ENCODE measurements at places on chromosomes 2 and 18.

DNA sequence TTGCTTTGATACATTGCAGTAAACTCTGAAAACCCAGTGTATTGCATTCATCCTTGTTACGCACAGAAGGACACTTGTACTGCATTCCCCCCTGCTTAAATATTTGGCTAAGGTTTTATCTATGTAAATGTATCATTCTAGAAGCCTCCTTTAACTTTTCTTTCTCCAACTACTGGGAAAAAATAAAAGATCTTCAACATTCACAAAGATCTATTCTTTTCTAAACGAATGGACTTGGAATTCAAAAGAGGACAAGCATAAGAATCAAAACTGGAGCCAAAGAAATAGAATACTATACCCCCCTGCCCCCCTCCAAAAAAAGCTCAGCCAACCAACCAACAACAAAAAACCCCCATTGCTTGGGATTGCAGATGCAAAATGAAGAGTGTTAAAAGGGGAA, 136.9 kb downstream of the EPHA4 start:
- DNase-seq: no peak

- no peak for DNase-seq
Measured at GRCh38 chr2:208268156-208268952, 2.3 kb downstream of the PIKFYVE start.

DNA sequence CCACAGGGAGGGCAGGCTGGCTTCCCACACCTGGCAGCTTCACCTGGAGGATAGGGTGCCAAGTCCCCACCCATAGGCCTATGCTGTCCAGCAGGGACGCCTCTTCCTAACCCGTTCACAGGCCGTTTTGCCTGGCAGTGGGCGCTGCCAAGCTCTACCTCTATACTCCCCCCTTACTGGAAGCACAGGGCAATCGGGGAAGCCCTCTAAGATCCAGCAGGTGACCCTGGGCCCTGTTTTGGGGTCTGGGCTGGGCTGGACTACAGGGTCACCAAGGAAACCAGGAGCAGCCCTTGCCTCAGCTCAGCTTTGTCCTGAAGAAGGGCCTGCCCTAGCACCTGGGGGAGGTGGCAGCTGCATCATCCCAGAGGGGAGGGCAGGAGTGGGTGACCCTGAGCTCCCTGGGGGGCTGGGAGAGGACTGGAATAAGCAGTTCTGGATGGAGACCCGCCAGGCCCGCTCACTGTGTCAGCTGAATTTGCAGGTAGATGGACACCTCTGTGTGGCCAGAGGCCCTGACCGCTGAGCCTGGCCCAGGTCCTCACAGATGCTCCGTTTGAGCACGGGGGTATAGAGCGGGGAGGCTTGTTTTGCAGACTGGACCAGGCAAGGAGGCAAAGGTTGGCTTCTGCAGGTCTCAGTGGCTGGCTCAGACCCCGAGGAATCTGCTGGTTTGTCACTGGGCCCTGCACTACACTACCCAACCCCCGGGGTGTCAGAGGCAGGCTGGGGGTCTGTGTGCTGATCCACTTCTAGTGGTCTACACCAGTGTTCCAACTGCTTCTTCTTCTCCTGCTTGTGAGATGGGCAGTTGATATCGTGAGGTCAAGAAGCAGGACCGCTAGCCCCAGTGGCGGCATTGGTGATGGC, 163.1 kb downstream of the ASB1 start:
- DNase-seq: no peak

GRCh38 chr2:44168681-44169154, at the start of gene PPM1B:
Gene PPM1B, plus strand, starts transcription at chr2:44168875. Its CDS starts 32,325 bp downstream, at chr2:44201200.
- peak; percentile 100 for DNase-seq

GRCh38 chr2:98385050-98385699, 38.9 kb downstream of the CNGA3 start:
- DNase-seq: peak; percentile 68

DNA sequence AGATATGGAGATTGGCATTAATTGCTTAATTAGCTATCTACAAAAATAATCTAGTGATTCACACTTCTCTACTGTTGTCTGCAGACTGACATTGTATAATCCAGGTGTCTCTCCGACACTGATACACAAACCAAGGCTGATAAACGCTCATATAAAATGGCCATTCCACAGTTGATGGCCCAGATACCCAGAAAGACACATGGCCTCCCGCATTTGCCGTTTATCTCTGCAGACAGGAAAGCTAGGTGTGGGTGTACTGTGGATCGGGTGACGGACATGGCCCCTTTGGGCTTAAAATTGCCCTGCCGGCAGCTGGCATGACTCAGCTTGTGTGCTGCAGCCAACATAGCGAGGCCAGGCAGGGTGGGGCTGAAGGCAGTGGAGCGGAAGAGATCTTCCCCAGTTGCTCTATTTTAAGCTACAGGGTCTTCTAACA, 18.5 kb downstream of the PMAIP1 start:
- DNase-seq: no peak

DNA sequence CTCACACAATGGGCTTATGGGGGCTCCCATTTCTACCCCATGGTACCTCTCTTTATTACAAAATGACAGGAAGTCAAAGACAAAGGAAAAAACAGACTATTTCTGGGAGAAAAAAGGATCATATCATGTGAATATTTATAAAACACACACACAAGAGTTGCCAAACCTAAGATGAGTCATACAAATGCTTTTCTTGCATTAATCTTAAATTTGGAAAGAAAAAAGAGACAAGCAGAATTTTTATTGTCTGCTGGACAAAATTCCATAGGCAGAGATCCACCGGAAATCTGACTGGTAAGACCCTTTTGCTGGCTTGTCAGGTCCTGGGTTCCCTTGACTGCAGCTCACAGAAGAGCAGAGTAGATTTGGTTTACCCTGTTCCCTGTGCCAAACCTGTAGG, 1732.3 kb upstream of the PIK3C3 start:
- DNase-seq: no peak

- no peak for DNase-seq
Measured at GRCh38 chr2:180985771-180986395, 5.5 kb downstream of the UBE2E3 start.

DNA sequence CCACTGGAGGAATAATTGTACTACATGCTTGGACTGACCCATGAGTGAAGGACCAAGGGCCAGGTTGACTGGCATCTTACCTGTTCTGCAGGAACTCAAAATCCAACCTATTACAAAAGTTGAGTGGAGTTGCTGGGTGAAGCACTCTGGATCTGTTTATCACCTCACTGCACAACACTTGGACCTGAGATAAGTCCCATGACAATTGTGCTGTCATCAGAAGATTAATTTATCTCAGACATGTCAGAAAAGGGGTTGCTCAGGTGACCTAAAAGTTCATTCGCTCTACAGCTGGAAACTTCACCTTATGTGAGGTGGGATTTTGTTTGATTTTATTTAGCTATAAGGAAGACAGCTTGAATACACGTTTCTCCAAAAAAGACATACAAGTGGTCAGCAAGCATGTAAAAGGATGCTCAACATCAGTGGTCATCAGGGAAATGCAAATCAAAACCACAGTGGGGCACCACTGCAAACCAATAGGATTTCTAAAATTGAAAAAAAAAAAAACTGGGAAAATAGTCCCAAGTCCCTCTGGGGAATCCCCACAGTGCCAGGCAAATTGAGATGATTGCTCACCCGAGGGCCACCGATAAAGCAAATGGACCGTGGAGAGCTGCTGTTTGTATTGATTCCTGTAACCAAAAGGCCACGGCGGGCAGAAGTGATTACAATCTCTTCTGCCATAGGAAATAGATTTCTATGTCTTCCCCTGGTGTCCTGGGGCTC, 65.8 kb upstream of the SLC35F5 start:
- DNase-seq: no peak

DNA sequence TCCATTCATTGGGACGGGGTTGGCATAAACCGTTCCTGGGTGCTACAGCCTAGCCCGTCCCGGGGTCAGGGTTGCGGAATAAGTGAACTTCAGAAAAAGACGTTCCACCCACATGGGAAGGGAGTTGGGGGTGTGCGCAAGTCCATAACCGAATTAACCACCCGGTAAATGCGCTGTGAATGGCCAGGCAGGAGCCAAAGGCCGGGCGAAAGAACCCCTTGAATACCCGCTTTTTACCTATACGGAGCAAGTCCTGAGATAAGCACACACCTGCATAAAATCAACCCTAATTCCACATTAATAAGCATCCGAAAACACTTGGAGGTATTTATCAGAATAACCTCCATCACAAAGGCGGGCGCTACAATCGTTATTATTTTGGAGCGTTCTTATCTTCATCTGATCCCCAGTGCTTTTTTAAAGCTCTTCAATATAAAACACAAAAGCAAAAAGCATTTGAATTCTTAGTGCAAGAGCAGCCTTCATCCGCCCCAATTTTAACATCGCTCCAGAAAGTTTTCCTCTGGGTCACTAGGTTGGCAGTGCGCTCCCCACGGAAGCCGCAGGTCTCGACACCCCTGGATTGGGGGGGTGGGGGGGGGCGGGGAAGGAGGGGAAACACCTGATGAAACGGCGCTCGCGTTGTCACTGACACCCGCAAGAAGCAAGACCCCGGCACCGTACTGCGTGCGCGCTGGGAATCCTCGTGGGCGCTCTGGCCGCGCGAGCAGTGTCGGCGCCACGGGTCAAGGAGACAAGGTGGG, 1.2 kb downstream of the SATB2 start:
- DNase-seq: peak; percentile 3

- no peak for DNase-seq
Measured at GRCh38 chr2:168186452-168186851, 60.9 kb downstream of the STK39 start.

GRCh38 chr2:197873293-197873701, 68.9 kb downstream of the PLCL1 start:
- no peak for DNase-seq

GRCh38 chr2:73897240-73897583, 4.4 kb downstream of the ACTG2 start:
- no peak for DNase-seq

DNA sequence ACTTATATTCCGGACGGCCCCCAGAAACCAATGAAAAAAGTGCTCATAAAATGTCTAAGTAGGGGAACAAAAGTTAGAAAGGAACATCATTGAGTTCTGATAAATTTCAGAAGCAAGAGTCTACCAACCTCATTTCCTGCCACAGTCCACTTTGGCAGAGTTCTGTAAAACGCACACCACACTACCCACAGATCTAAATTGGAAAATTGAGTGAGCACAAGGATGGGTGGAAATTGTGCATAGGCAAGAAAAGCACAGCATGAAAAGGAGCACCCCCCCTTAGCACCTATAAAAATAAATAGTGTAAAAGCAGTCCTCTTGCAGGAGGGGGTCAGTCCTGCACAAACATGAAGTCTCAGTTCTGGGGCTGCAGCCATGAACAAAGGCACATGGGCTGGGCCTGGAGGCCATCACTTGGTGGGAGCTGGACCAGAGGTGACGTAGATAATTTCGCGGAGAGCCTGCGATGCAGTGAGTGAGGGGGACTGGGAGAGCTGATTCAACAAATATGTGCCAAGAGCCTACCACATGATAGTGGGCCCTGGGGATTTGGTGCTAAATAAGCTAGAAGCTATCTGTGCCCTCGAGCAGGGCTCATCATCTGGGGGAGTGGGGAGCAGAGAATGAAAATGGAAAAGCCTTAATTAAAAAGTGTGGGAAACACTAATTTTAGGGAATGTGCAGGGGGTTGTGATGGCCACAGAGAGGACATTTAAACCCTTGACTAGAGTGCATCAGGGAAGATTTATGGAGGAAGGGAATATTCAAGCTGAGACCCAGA, 48.9 kb upstream of the SPP2 start:
- DNase-seq: peak; percentile 12

DNA sequence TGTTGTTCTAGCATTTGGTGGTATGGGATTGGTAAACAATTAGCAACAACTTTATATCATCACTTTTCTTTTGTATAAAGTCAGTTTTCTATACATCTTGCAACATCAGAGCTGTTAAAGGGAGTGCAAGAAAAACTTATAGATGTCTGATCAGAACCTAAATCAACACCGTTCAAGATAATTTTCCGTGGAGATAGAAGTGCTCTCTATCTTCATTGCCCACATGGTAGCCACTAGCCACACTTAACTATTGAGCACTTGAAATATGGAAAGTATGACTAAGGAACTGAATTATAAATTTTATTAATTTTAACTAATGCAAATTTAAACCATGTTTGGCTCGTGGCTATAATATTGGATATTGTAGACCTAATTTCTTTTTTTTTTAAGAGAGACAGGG, 5.2 kb downstream of the TTC27 start:
- no peak for DNase-seq

GRCh38 chr2:11080253-11081115, 74.8 kb upstream of the SLC66A3 start:
- no peak for DNase-seq

GRCh38 chr18:57542126-57542525, 44.4 kb downstream of the FECH start:
- no peak for DNase-seq

- no peak for DNase-seq
Measured at GRCh38 chr2:63159262-63159661, 108.6 kb downstream of the OTX1 start.
